Frontal cortex (tissue), 4 donors: ENCODE measurements at places on chromosomes 1 and 21. TPM values are rescaled to one million over a fixed set of nuclear protein-coding genes. Genes with fewer than 3 reads are reported as not detected.

SERPINC1 gene
- total RNA-seq, result not detected

DDR2 gene
- 4.1 TPM for total RNA-seq

TCEA3 gene
- 2.0 TPM for total RNA-seq

GPR3 gene
- 0.41 TPM for total RNA-seq

SLC45A1 gene
- 8.6 TPM for total RNA-seq
